ENCODE measurements at places on chromosomes 7 and 10.

DNA sequence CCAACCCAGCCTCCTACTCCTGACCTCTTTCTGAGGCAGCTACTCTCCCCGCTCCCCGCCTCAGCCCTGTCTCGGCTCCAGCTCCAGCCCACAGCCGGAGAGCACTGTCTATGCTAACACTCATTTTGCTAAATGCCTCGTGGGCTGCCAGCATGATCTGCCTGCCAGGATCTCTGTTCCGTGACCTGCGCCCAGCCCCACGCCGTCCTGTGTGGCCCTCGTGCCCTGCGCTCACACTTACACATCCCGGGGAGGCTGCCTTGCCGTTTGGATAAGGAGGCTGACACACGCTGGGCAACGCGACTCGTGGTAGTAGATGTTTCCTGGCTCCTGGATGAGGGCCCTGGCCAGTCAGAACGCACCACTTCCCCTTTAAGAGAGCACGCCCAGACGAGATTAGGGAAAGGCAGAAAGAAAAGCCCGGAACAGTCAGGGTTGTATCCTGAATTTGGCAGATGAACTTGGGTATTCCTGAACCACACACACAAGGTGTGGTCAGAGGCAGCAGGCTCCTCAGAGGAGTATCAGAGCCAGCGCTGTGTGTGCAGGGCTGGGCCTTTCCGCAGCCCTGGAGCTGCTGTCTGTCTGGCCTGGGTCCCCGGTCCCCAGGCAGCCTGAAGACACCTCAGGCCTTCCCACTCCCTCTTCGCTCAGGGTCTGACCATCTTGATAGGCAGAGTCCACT lies 97.7 kb upstream of the EFCAB10 start:
- peak; percentile 38 for DNase-seq

DNA sequence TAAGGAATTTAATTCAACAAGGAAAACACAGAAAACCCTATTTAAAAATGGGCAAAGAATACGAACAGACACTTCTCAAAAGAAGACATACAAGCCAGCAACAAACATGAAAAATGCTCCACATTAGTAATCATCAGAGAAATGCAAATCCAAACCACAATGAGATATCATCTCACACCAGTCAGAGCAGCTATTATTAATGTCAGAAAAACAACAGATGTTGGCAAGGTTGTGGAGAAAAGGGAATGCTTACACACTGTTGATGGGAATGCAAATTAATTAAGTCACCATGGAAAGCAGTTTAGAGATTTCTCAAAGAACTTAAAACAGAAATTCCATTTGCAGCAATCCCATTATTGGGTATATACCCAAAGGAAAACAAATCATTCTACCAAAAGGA lies 55.2 kb downstream of the GCC1 start:
- DNase-seq = no peak

DNA sequence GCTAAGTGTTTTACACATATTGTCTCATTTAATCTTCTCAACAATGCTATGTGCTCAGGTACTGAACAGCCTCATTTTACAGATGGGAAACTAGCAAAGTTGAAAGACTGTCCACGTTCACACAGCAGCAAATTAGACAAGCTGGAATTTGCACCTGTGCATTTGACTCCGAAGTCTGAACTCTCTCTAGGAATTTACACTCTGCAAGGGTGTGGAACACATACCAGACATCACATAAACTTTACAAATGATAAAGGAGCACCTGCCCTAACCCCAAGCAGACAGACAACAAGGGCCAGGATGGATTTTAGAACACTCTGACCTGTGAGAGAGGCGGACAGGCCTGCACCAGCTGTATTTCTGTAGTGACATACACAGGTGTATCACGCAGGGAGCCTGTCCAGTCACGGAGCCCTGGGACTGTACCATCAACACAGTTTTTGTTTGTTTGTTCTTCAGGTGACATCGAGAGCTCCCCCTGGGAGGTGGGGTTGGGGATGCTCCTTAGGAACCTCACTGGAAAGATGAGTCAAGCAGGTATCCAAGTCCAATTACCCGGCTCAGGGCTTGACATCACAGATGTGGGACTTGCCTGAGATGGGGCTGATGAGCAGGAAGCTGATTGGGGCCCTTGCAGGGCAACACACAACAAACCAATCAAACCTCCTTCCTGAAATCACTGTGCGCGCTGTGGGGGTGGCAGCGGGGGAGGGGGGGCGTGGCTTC lies 31.0 kb downstream of the MKI67 start:
- DNase-seq = no peak

DNA sequence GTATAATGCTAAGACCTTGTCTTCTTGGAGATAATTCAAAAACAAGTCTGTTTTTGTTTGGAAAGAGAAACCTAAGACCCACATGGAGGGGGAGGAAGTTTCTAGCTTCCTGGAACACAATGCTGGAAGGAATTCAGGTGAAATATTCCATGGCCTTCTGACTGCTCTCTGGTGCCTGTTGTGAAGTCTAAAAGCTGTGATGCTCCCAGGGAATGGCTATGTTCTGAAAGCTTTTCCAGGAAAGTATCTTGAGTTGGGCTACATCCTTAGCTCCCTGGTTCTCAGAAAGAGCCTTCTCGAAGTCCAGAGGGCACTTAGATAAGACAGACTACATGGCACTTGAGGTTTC lies 12.5 kb upstream of the PFKP start:
- no peak for DNase-seq

- DNase-seq = peak; percentile 95
Observed at GRCh38 chr7:4631380-4632179, 50.5 kb upstream of the FOXK1 start.
